ELR (cell line): ENCODE measurements at places on chromosomes 2 and 18.

DNA sequence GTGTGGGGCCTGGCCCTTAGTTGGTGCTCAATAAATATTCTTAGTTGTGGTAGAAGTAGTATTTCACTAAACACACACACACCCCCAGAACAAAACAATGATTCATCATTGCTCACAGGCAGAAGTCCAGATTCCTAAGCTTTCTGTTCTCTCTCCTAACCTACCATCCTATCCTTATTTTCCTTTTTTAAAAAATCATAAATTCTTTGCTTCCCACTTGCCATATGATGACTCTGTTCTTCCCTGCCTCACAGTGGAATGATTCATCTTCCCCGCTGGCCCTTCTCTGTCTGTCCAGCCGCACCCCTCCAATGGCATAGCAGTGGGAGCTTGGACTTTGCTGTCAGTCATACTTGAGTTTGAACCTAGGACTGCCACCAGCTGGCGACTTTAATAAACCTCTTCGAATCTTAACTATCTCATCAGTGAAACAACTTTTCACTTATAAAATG, 5.2 kb downstream of the EML6 start:
- DNase-seq: peak; percentile 95

DNA sequence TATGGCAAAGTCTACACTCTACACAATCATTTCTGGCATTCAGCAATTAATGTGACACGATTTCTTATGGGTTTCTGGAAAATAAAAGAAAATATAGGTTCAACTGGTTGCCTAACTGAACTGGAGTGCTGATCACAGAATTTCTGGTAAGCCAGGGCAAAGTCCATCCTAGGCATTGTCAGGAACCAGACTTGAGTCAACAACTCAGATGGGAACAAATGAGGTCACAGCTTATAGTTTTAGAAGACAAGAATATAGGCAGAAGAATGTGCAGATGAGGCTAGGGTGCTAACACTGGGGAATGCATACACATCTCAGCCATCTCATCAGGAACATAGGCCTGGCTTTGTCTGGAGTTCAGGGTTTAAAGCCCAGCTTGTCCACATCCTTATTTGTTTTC, 317.2 kb upstream of the ID2 start:
- DNase-seq: no peak

DNA sequence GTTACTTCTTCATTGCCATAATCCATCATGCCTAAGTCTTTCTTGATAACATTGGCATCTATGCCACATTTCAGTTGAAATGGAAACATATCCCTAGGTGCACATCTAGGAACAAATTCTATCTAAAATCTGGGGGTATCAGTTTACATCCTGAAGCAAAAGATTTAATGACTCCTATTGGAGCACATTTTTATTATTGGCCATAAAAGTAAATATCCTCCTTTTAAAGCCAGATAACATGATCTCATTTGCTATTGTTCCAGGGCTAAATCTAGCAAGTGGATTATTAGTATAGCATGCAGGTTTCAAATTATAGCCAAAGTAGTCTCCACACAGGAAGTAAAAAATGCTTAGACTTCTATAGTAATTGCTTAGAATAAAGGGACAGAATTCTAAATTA, 193.2 kb downstream of the CDH2 start:
- no peak for DNase-seq

DNA sequence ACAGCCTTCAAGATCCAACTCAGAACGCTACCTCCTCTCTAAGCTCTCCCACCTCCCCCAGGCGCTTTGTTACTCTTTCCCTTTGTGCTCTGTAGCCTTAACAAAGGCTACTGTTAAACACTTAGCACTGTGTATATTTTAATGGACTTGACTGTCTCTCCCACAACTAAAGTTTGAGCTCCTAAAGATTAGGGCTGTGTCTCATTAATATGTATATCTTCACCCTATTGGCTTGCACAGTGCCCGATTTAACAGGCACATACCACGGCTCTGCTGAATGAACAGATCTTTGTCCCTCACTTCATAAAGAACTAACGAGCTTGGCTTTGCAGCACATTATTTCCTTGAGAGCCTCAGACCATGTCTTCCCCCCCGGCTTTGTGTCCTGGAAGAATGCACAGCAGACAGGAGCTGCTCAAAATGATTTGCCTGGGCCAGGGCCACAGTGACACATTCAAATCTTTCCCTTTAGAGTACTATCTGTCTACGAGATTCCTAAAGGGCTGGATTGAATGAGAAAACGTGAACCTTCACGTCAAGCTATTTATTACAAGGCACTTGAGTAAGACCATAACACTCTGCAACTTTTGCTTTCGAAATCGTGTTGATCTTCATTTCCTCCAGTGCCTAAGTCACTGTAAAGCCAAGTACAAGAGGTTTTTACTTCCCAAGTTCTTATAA, 22.1 kb downstream of the ABHD3 start:
- peak; percentile 56 for DNase-seq

- DNase-seq: no peak
Measured at GRCh38 chr2:96500385-96501066, 4.6 kb downstream of the NEURL3 start.

DNA sequence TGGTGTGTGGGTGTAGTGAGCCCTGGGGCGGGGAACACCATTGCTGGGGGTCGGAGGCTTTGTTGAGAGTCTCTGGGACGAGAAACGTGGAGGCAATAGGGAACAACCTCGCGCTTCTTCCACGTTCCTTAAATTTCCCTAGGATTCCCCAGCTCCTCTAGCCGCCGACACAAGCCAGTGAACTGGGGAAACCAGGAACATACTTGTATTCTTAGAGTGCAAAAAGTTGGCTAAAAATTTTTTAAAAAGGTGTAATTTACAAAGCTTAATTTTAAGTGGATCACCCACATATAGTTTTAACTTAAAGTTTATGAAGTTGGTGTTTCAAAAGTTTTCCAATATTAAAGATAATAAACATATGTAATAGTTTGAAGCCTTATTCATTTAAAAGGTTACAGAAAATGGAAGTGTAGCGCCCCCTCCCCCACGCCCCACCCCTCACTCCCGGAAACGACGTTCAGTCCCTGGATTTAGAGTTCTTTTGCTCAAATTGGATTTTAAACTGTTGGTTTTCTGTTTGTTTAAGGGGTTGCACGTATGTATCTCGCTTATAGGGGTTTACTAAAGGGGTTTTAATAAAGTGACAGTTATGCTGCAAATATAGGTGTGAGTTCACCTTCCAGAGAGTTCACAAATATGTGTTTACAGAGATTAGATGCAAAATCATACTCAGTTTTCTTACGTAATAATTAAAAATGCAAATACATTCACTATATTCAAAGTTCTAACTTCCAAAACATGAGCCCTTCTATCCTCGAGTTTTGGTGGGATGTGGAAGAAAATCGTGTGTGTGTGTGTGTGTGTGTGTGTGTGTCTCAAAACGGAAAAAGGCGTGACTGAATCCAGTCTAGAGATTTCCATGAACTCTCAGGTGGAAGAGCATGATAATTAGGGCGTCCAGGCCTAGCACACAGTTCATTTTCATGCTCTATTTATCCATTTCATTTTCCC, 872 bp downstream of the DSG2 start:
- no peak for DNase-seq

DNA sequence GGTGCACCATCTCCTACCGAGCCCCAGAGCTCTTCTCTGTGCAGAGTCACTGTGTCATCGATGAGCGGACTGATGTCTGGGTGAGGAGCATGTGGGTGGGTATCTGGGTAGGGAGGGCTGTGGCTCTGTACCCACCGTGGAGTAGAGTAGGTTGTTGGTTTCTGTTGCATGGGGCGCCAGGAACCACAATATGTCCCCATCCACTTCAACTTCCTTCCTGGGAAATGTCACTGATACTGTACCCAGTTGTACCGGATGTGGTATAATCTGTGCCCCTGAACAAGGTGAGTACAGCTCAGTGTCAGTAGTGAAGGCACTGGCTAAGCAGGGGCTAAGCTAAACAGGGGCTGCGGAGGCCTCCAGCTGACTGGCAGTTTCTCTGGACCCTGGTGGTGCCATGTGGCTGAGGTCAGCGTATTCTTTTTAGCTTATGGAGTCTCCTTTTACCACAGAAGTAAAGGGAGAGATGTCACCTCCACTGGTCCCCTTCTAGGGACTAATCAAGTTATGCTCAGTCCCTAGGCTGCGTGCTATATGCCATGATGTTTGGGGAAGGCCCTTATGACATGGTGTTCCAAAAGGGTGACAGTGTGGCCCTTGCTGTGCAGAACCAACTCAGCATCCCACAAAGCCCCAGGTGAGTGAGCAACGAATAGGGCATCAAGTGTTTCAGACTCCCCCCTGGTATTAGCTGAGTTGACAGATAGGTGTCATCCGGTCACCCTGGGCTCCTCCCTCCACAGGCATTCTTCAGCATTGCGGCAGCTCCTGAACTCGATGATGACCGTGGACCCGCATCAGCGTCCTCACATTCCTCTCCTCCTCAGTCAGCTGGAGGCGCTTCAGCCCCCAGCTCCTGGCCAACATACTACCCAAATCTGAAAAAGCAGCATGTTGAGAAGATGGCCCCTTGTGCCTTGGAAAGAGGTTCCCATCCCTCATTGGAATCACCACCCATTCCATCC, 2.7 kb downstream of the STK16 start:
- DNase-seq: no peak

- DNase-seq: no peak
Measured at GRCh38 chr18:26864658-26865057, 849 bp downstream of the AQP4 start.

GRCh38 chr2:105328281-105329196, 996 bp downstream of the TGFBRAP1 start:
- DNase-seq: peak; percentile 55

DNA sequence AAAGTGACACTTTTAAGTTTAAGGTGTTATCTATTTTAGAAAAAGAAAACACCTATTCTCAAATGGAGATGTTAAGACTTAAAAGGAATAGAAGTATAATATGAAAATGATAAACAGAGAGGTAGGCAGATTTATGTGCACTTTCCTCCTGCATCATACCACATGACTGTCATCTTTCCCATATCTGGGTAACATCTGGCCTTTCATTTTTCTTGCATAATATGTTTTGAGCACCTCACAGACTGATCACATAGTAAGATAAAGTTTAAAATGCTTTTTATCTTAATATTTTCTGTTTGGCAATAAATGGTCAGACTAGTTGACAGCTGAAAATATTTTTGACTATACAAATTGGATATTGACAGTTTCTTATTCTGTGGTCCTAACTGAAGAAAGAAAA, 1852.1 kb upstream of the PIK3C3 start:
- no peak for DNase-seq

DNA sequence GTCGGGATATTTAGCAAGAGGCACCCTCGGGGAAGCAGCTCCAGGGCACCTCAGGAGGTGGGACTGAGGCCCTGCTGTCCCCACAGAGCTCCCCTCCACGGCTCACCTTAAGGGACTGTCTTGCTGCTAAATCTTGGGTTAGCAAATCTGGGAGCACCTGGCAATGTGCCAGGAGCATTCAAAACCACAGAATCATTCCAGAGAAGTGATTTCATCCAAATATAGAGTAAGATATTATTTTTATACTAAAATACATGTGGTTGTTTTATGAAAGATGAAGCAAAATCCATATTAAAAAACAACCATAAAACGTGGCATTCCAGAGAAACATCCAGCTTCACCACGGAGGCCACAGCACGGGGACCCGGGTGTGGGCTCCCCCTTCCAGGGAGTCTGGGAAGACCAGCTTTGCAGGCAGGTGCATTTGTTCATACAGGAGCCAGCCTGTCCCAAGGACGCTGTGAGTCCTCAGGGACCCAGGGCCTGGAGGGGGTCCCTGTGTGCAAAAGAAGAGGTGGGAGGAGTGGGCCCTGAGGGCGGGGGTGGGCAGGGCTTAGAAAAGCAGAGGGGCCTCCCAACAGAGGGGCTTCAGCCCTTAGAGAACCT, 16.3 kb downstream of the HS1BP3 start:
- DNase-seq: peak; percentile 59
